Neural crest cell (in vitro differentiated cells): ENCODE measurements at places on chromosomes 6 and 20.

- DNase-seq: no peak
These were observed 164.0 kb upstream of the ZNF337 start for GRCh38 chr20:25860531-25861150.

DNA sequence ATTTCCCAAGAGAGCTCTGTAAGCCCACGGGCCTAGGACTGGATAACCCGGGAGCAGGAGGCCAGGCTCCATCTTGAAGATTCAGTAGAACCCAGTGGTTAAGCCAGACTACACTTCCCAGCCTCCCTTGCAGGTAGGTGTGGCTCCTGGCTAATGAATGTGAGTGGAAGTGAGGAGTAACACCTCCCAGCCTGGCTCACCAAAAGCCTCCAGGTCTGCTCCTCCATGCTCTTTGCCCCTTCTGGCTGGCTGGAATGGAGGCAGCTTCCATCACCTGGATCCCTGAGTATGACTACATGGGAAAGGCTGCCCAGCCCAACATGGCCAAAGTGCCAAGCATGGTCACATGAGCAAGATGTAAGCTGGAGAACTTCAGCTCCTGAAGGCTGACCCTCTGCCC is 9.7 kb downstream of the LRRN4 start:
- no peak for DNase-seq

DNA sequence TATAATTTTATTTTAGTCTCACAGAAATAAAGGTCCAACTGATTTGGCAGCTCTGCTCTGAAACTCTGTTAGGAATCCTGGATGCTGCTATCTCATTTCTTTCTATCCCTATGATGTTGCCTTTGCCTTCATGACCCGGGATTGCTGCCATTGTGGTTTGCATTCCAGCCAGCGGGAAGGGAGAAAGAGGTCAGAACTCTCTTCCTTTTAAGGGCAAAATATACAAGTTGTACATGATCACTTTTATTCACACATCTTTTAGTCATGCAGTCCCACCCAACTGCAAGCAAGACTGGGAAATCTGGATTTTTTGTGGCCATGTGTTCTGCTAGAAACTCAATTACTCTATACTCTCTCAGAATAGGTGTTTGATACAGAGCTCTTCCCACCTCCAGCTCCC is 263.1 kb upstream of the ZFP64 start:
- DNase-seq: no peak

DNA sequence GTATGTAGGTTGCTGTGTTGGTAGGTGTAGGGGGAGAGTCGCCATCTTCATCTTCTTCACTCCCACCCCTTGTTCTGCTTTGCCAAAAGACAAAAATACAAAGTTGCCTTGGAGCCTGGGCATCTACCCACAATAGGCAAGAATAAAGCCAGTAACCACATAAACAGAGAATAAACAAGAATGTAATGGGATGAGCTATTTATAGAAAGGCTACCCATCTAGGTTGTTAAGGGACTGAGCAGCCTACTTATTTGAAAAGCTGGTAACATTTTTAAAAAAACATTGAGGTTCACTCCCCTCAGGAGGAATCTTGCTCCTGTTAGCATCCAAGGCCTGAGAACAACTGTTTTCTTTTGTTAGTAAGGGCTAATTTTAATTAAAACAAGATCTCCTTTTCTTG is 301.4 kb upstream of the STXBP5 start:
- DNase-seq: no peak

DNA sequence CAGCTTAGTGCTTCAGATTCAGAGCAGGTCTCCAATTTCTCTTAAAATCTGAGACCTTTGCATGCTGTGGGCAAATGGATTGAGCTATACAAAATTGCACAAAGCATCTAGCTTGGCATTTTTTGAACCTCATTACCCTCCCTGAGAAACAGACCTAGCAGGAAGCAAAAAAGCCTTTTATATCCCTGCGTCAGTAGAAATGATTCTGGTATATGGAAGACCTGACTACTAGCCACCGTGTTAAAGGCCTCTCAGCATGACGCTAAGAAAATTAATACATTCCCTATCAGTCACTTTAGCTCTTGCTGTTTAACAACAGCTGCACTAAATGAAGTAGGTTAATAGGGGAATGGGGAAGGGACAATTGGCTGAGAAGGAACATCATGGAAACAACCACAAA is 110.7 kb upstream of the SMLR1 start:
- no peak for DNase-seq

DNA sequence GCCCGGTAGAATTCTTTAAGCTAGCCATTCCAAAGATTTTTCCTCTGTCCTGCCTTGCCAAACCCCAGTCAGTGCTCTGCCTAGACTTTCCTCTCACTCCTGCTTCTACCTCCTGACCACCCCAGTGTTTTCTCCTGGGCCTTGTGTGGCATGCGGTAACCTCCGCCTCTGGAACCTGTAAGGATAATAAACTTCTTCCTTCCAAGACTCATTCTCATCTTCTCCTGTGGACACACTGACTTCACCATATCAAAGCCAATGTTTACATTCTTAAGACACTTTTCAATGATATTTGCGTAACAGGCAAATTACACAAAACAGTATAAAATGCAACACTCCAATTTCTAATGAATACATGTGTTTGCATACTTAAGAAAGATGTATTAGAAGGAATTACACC is 354.6 kb downstream of the RNF144B start:
- DNase-seq: no peak

DNA sequence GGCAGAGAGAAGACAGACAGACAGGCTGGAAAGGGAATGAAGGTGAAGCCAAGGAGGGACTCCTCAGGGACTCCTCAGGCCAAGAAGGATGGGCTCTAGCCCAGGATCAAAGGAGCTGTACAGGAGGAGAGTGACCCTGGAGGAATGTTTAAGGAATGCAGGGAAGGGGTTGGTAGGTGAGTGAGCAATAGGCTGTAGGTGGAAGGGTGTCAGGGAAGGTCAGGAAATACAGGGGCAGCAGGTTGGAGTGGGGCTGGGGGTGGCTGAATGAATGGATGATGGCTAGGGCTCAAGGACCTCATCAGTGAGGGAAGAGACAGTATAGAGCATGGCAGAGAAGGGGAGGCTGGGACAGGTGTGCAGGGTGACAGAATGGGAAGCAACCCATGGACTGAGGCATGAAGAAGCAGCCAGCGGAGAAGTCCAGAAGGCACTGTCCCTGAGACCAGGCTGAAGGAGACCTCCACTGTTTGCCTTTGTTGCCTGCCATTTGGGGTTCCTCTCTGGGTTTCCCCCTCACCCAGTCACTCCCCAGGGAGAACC is 13.2 kb downstream of the SYNGAP1 start:
- no peak for DNase-seq

DNA sequence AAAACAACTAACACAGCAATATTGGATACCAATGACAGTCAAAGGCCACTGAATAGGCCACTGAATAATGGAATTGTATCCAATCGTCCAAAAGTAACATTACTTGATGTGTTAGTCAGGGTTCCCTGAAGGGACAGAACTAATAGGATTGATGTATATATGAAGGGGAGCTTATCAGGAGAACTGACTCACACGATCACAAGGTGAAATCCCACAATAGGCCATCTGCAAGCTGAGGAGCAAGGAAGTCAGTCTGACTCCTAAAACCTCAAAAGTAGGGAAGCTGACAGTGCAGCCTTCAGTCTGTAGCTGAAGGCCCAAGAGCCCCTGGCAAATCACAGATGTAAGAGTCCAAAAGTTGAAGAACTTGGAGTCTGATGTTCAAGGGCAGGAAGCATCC is 571.4 kb downstream of the PRKN start:
- no peak for DNase-seq

DNA sequence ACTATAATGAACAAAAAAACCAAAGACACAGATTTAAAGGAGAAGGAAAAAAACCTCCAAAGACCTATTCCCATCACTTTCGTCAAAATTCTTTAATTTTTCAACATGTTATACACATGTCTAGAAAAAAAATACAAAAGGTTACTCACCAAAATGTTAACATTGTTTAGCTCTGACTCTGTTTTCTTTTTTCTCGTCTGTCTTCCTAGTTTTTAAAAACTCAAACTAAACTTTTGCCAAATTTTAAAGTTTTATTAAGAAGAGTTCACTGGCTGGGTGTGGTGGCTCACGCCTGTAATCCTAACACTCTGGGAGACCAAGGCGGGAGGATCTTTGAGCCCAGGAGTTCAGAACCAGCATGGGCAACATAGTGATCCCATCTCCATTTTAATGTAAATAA is 10.8 kb downstream of the MCUR1 start:
- no peak for DNase-seq

- no peak for DNase-seq
These were observed 66.4 kb downstream of the FYN start for GRCh38 chr6:111806561-111807497.

DNA sequence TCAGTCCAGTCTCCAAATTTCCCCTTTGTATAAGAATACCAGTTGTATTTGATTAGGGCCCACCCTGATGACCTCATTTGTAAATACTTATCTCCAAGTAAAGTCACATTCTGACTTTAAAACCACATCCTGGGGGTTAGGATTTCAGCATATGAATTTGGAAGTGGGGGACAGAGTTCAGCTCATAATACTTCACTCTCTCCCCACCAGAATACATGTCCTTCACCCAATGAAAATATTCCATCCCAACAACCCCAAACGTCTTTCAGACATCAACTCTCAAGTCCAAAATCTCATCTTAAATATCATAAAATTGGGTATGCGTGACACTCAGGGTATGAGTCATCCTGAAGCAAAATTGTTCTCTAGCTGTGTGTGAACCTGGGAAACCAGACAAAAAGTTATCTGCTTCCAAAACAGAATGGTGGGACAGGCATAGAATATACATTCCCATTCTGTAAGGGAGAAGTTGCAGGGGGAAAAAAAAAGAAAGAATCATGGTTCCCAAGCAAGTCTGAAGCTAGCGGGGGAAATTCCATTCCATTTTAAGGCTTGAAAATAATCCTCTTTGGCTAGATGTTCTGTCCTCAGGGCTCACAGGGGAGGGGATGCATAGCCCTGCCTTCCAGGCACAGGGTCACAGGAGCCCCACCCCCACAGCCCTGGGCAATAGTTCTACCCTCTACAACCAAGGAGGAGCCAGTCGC is 113.9 kb downstream of the ADAT2 start:
- no peak for DNase-seq

DNA sequence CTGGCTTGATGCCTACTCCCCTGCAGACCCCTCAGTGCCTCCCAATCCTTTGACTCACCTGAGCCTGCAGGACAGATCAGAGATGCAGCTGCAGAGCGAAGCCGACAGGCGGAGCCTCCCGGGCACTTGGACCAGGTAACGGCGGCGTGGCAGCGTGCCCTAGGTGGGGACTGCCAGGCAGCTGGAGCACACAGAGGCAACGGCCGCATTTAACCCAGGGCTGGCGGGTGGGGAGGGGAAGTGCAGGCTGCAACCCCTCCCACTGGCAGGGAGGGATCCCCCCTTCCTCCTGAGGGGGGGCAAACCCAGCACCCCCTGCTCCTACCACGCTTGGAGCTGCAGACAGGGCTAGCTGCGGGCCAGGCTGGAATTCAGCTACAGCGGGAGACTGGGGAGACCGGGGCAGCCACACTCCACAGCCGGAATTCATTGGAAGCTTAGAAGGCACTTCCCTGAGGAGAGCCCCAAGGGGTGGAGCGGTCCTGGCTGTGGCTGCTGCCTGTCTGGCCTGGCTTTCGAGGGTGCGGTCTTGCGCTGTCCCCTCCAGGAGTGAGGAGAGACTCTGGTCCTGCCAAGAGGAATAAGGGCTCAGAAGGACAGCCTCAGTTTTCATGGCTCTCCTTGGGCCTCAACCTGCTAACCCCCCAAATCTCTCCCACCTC is at the start of gene MATN4:
Gene MATN4, minus strand, starts transcription at position 183 of the 662 bp plus-strand sequence. CDS start 2,717 bp downstream, outside the sequence.
- DNase-seq: no peak

- no peak for DNase-seq
These were observed 7.5 kb downstream of the SMPD2 start for GRCh38 chr6:109447878-109448555.

GRCh38 chr6:111230351-111231089 is 143.2 kb downstream of the SLC16A10 start:
- DNase-seq: no peak

- DNase-seq: peak; percentile 6
These were observed 702.7 kb downstream of the MAFB start for GRCh38 chr20:39986173-39986904.

DNA sequence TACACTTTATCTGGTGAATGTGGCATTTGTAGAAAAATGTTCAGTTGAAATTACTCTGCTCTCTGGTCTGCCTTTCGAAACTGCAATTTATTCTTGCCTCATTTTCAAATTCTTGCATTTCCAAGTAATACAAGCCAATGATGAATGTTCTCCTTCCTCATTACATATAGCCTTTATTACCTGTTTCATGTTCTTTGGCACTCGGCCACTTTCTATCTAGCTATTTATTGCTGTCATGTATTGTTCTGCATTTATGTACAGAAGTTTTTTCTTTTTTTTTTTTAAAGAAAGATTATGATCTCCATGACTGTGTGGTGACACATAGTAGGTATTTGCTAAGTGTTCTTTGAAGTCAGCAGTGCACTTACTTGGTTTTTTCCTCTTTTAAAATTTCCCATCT is 261.4 kb downstream of the ZFAND3 start:
- DNase-seq: no peak

- DNase-seq: no peak
These were observed 319.9 kb upstream of the TSHZ2 start for GRCh38 chr20:52652271-52652670.

DNA sequence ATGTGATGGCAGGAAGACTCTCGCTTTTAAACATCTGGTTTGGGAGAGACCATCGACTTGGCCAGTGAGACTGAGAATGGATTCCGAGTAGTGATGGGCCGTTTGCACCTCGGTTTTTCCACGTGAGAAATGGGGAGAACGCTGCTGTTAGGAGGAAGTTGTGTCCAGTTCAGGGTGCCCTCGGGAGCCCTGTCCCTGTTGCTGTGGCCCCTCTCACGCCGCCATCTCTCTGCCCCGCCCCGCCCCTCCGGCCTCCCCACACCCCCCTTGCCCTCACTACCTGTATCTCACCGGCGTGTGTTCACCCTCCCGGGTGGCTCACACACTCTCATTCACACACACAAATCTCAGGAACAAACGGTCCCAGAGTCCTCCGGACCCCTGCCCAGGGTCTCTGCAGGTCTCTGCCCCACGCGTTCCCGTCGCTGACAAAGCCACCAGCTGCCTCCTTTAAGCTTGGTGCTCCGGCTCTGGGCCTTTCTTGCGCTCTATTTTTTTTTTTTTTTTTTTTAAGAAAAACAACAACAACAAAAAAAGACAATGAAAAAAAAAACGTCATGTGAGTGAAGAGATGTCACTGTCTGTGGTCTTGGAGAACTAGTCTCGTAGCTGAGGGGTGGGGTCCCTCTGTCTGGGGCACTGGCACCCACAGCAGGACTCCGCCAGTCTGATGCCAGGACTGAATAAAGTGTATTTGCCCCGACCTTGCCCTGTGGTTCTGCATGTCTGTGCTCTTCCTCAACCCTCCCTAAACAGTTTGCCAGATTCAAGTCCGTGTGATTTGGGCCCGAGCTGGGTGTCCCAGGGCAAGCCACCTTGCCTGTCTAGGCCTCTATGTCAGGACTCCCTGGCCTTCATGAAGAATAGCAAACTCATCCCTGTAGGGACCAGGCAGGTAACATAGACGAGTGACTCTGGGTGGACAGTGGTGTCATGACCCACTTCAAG is 2.9 kb downstream of the SOX12 start:
- DNase-seq: no peak

- no peak for DNase-seq
These were observed 350.9 kb upstream of the NRSN1 start for GRCh38 chr6:23775127-23775526.
